B cell (primary cell): ENCODE measurements at places on chromosomes 6 and 20. TPM values are rescaled to one million over a fixed set of nuclear protein-coding genes. Genes with fewer than 3 reads are reported as not detected.
A peak's percentile ranks its signal among the peaks of the same experiment; 100 is the strongest.

HLA-DPB1 gene
- total RNA-seq: 1,068 and 1,104 TPM in 2 replicates

LST1 gene
- total RNA-seq: 7.4 and 9.5 TPM in 2 replicates

DNA sequence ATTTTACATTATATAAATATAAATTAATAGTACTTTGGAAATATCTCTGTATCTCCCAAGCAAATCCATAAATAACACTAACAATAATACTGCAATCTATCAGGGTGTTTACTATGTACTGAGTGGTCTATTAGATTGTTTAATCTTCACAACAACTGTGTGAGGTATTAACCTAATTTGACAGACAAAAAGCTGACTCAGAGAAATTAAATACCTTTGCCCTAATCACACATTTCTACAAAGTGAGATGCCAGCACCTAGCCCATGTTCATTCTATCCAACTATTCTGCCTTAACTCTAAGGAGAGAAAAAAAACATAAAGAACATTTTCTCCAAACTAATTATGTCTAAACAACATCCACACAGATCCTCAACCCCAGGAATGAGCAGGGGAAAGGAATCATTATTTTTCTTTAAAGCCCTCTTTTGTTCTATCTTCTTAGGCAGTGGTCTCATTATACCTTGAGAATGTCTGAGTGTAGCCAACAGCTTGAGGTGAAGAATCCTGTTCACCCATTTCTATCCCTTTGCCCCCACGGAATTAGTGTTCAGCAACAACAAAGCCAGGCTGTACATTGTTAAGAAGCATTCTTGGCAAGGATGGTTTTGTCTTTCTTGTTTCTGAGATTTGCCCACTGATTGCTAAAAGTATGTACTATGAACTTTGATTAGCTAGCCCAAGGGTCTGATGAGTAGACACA is 42.7 kb downstream of the PRL start:
- no peak for DNase-seq

GRCh38 chr6:132907914-132908313 is 93.5 kb downstream of the RPS12 start:
- no peak for DNase-seq

DNA sequence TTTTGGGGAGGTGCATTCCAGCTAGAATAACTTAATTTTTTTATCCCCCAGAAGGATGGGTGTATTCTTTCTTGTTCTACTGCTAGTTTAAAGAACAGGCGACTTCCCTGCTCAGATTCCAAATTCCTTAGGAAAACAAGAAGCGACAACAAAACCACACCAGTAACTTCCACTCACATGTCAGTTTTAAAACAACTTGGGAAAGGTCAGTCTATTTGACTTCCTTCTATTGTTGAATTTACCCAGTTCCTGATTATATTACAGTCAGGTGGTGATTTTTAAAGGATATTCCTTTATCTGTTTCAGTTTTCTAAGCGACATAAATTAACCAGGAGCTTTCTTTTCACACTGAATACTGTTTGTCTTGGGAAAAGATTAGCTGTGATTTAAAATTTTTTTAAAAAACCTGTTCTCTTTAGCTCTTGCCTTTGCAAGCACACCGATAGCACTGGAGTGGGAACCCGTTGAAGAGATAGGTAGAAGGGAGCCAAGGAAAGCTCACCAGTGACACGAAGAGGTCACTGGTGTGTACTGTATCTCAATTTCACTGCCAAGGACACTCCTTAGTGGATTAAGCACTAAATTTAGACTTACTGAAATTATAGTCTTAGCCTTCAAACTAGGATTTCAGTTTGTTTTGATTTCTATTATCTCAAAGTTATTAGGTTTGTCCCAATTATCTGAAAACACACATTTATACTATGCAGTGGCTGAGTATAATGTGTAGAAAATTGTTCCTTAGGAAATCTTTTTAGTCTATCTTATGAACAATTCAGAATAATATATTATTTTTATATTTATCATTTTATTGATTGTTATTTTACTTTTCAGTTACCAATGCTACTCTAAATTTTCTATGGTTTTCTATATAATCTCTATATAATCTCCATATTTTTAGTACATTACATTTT is 22.3 kb downstream of the MARCKS start:
- peak; percentile 74 for DNase-seq

DNA sequence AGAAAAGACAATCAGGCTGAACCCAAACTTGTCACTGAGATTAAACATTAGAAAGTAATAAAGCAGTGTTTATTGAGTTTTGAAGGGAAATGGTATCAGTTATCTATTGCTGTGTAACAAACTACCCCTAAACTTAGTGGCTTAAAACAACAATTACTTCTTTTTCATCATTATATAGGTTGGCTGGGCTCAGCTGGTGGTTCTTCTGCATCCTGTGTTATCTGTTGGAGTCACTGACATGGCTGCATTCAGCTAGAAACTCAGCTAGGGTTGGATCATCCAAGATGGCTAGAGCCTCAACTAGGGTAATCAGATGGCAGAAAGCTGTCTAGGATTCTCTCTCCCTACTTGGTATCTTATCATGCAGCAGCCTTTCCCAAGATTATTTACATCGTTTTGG is 12.5 kb upstream of the RIN2 start:
- DNase-seq: no peak

DNA sequence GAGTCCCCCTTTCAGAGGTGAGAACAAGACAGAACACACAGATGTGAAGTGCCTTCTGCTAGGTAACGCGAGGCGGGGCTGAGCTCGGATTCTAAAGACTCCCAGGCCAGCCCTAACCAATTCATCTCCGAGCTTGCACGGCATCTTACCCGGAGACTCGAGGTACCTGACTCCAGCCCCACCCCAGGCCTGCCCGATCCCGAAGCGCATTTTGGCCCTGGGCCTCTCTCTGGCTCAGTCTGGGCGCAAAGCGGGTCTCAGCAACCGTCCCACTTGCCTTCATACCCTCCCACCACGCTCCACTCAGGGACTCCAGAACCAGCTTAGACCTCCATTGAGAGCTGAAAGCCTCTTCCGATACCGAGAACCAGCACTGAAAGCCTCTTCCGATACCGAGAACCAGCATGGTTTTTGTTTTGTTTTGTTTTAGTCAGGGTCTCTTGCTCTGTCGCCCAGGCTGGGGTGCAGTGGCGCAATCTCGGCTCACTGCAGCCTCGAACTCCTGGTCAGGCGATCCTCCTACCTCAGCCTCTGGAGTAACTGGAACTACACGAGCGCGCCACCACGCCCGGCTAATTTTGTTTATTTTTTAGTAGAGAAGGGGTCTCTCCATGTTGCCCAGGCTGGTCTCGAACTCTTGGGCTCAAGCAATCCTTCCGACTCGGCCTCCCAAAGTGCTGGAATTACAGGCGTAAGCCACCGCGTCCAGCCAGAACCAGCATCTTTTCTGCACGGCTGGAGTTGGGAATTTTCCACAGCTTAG is 557 bp upstream of the DYNLRB1 start:
- peak; percentile 81 for DNase-seq

DNA sequence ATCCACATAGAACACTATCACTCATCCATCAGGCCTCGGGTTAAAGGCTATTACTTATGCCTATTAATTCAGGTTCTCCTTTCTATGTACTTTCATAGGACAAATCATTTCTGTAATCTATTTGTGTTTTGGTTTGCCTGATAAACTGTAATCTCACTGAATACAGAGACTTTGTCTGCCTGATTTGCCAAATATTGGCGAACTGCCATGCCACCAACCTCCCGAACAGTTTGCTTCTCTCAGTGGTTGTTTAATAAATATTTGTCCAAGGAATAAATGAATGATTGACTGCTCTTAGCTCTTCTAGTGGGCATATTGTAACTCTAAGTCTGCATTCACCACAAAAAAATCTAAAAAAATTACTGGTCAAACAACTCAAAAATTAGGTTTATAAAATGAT is 170.1 kb upstream of the ZFP64 start:
- DNase-seq: no peak

GRCh38 chr20:23492292-23492691 is 1.4 kb downstream of the CST8 start:
- DNase-seq: no peak

- DNase-seq: no peak
These were observed 756 bp downstream of the MOXD1 start for GRCh38 chr6:132400555-132400882.

DNA sequence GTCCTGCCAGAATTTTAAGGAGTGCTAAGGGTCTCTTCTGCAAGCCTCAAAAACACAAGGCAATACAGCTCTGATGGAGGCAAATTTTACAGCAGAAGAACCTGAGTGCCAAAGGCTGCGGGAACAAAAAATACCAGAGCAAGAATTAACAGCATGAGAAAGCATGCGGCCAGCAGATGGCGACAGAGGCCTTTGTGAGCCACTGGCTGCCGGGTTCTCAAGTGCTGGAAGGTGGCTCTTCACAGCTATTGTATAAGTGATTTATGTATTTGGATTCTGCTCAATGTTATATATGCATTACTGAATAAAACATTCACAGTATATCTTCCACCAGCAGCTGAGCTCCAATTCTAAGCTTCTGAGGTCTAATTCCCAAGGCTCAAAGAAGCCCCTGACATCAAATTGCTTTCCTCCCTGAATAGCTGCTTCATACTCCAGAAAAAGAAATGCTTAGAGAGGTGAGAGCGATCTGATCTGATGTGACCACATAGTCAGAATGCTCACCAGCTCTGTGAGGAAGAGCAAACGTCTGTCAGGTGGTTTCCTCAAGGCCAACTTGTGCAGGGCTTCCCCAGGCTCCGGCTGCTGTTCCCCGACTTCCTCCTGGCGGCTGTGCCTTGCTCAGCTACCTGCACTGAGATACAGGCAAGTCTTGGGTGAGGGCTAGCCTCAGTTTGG is 58.6 kb downstream of the PPP1R3G start:
- DNase-seq: peak; percentile 85
